ENCODE measurements at places on chromosomes 6 and 20.

DNA sequence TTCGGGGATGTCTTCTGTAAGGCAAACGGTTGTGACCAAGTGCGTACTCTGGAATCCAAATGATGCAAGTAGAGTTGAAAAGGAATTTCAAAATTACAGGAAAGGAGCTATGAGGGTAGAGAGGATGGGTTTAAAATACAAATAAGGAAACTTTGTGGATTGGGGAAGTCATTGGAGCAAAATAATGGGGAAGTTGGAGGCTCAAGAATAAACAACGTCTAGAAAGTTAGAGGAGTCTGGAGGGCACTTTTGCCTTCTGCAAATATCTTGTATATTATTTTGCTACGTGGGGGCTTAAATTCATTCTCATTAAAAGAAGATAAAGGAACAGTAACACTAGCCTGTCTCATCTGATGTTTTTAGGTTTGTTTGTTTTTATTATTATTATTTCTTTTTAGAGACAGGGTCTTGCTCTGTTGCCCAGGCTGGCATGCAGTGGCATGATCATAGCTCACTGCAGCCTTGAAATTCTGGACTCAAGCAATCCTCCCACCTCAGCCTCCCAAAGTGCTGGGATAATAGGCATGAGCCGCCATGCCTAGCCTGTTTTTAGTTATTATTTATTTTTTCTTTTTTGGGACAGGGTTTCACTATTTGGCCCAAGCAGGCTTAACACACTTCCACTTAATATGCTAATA is 55.0 kb upstream of the TNFAIP3 start:
- DNase-seq, result no peak

DNA sequence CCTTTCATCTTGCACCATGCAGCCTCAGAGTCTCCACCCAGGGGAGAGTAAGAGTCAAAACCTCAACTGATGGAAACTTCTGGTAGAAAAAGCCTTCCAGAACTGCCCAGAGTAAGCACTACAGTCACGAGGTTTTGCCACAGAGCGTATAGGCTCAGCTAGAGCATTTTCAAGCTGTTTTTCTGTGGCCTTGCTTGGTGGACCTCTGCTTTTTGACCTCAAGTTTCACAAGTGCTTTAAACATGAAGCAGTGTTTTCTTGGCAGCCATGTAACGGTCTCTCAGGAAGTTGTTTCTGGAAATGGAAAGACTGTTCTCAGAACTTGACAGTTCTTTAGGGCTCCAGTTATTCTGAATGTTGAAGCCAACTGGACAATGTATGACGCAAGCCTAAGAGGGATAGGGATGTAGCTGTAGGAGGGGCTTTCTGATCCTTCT is 146.5 kb downstream of the ZDHHC14 start:
- DNase-seq, result no peak

- no peak for DNase-seq
These were observed 17.6 kb downstream of the PRDM1 start for GRCh38 chr6:106103728-106104109.

- DNase-seq, result no peak
These were observed 11.7 kb upstream of the HCK start for GRCh38 chr20:32040142-32040953.

DNA sequence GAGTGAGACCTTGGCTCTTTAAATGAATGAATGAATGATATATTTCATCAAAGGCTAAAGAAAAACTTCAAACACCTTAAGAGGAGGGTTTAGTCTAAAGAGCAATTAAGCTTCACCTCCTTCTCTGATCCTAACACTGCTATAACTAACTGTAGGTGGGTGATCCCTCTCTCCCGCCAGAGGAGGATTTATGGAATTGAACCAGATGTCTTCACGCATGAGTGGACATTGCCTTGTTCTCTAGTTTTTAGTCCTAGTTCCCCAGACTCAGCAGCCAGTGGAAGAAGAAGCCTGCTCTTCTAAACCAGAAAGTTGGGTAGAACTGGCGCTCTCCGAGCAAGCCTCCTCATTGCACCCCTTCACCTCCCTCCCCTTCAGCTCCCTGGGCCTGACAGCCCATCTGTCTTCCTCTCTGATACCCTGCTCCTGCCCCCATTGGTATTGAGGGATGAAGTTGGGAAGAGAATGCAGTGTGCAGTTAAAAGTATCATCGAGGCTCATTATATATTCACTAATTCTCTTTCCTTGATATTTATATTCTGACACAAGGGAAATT is 142.7 kb downstream of the ARID1B start:
- DNase-seq, result no peak

DNA sequence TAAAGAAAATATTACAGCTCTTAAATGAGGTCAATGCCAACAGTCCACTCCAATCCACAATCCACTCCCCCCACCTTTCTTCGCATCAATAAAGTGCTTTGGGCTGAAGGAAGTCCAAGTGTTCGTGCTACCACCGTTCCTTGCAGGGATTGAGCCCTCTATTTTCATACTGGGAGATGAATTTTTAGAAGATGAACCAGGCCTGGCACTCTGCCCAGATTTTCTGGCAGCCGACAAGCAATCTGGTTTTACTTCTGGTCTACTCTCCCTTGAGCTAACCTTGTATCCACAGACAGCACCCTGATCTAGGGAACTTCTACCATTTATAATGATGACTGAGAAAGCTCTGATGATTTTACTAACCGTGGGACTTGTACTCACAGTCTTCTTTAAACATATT is 72.3 kb downstream of the BTBD9 start:
- no peak for DNase-seq

- DNase-seq, result peak; percentile 55
These were observed 49.7 kb downstream of the BCAS4 start for GRCh38 chr20:50844430-50845100.

DNA sequence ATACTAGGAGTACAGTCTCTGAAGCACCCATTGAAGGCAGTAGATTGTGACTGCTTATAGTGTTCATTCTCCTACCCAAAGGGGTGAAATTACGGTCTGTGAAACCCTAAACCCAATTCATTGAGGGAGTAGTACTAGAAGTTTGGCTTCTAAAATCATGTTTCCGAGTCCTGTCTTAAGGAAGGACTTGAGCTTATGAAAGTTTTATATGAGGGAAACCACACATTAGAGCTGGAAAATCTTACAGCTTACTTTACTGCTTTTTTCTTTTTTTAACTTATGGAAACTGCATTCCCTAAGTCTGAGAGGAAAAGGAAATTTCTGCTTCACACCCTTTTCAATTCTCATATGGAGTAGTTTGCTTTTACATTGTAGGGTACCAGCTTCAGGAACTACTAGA is 38.4 kb upstream of the PRIM2 start:
- DNase-seq, result no peak

- DNase-seq, result no peak
These were observed 7.6 kb downstream of the CSNK2A1 start for GRCh38 chr20:535958-536357.

All from 8988T (cell line).